ENCODE measurements at places on chromosomes 16 and 17.

DNA sequence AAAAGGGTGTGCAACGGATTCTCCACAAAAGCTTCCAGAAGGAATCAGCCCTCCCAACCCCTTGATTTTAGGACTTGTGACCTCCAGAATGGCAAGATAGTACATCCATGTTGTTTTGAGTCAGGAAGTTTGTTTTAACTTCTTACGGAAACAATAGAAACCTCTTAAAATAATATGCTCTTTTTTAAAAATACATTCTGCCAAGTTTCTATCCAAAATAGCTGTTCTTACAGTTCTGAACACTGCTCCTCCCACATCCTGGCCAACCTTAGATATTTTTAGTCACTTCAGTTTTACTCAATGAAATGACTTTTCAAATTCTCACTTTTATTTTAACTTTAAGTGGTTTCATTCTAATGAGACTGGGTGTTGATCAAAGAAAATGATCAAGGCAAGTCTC lies 156.4 kb downstream of the ZNF18 start:
- DNase-seq = no peak

DNA sequence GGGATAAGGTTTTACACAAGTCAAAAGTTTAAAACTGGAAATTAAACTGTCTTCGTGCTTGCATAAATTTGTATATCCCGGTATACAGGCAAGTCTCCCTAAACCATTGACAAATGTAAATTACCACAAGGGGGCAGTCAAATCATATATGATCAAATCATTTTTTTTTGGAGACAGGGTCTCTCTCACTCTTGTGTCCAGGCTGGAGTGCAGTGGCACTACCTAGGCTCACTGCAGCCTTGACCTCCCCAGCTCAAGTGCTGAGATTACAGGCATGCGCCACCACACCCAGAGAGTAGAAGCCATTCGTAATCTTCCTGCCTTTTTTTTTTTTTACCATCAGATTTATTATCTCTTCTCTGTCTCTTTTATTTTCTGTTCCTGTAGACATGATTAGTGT lies 18.5 kb downstream of the TOP2A start:
- DNase-seq = peak; percentile 76

GRCh38 chr17:67434061-67434525 lies 57.0 kb downstream of the PITPNC1 start:
- DNase-seq = peak; percentile 95

- DNase-seq = peak; percentile 52
Observed at GRCh38 chr16:11585460-11586377, 1.0 kb downstream of the LITAF start.

DNA sequence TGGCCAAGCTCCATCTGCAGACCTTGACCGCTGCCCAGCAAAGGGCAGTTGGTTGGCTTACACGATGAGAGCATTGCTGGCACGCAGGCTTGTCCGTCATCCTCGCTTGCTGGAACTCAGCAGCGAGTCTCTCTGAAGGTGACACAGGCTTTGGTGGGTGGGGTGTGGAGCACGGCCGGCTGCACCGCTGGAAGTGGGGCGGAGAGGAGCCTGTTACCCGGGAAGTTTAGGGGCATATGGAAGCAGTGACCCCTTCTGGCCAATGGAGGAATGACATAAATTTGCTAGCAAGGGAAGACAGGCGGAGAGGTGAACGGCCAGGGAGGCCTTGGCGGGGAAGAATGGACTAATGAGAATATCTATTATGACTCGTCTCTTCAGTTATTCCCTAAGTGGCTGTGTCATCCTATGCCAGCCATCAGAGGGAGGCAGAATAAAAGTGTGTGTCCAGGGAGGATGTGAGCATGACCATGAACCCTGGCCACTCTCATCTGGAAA lies 65.9 kb upstream of the SDK2 start:
- DNase-seq = peak; percentile 25

- peak; percentile 22 for DNase-seq
Observed at GRCh38 chr16:30786115-30786935, 680 bp downstream of the ZNF629 start.

GRCh38 chr17:39700148-39700987 lies 504 bp downstream of the ERBB2 start:
- DNase-seq = no peak

- DNase-seq = no peak
Observed at GRCh38 chr16:79740252-79740651, 139.7 kb upstream of the MAF start.

DNA sequence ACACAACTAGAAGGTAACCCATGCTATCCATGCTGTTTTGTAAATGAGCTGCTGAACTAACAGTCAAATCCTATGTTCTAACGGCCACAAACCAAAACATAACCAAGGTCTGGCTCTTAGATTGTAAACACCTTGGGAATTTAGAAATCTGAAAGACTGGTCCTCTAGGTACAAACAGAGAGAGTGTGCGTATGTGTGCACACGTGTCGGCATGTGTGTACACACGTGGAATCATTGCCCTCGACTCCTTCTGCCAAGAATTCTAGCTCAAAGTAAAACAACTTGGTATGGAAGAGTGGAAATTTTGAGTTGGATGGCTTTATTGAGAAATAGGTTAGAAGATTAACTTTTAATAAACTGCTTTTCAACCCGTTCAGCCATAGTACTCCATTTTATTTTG lies 18.1 kb upstream of the GHDC start:
- DNase-seq = no peak

DNA sequence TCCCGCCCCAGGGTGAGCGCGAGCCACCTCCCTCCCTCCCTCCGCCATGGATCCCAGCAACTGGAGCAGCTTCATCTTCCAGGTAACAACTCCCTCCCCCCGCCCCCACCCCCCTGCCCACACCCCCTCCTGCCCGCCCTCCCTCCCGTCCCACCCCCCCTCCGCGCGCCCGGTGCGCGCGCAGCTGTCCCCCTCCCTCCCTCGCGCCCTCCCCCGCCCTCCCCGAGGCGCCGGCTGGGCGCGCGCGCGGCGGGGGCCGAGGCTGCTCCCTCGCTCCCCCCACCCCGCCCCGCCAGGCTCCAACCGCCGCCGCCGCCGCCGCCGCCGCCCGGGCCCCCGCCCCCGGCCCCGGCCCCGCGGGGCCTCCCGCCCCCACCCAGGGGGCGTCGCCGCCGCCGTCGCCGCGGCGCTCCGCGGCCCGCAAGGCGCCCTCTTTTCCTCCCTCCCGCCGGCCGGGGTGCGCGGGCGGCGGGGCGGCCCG lies at the start of gene MAZ:
Gene MAZ (plus strand): TSS at position 431 of the 481 bp plus-strand sequence. CDS start 173 bp downstream, outside the sequence.
- no peak for DNase-seq
